ENCODE measurements at places on chromosomes 6 and 20.

GRCh38 chr6:41588111-41588510 is 41.9 kb downstream of the FOXP4 start:
- DNase-seq: no peak

- no peak for DNase-seq
These were observed 13.8 kb downstream of the RNF144B start for GRCh38 chr6:18400831-18401446.

DNA sequence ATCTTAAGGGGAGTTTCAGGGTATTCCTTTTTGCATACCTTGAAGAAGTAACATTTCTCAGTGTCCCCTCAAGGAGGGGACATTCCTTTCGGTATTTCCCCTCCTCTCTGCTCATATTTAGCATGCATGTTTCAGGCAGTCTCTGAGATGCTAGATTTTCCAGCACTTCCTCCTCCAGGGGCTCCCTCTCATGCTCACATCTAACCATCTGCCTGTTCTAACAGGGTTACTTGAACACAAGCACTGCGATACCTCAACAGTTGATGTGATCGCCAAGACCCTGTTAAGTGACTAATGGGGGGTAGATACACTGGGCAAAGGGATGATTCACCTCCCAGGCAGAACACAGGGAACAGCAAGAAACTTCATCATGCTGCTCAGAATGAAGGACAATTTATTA is 12.9 kb upstream of the MCM3 start:
- no peak for DNase-seq

DNA sequence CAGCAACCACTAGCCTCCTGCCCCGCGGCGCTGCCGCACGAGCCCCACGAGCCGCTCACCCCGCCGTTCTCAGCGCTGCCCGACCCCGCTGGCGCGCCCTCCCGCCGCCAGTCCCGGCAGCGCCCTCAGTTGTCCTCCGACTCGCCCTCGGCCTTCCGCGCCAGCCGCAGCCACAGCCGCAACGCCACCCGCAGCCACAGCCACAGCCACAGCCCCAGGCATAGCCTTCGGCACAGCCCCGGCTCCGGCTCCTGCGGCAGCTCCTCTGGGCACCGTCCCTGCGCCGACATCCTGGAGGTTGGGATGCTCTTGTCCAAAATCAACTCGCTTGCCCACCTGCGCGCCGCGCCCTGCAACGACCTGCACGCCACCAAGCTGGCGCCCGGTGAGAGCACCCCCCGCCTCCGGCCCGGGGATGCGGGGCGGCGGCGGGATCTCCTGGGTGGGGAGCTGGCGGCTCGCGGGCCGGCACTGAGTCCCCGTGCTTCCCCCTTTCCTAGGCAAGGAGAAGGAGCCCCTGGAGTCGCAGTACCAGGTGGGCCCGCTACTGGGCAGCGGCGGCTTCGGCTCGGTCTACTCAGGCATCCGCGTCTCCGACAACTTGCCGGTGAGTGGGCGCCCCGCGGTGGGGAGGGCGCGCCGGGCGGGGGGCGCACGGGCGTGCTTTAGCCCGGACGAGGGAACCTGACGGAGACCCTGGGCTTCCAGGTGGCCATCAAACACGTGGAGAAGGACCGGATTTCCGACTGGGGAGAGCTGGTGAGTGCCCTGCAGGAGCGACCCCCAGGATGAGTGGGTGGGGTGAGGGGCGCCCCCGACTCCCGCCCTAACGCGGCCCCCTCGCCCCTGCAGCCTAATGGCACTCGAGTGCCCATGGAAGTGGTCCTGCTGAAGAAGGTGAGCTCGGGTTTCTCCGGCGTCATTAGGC is 585 bp downstream of the PIM1 start:
- no peak for DNase-seq

GRCh38 chr6:108744996-108745395 is 103.2 kb upstream of the ARMC2 start:
- no peak for DNase-seq

DNA sequence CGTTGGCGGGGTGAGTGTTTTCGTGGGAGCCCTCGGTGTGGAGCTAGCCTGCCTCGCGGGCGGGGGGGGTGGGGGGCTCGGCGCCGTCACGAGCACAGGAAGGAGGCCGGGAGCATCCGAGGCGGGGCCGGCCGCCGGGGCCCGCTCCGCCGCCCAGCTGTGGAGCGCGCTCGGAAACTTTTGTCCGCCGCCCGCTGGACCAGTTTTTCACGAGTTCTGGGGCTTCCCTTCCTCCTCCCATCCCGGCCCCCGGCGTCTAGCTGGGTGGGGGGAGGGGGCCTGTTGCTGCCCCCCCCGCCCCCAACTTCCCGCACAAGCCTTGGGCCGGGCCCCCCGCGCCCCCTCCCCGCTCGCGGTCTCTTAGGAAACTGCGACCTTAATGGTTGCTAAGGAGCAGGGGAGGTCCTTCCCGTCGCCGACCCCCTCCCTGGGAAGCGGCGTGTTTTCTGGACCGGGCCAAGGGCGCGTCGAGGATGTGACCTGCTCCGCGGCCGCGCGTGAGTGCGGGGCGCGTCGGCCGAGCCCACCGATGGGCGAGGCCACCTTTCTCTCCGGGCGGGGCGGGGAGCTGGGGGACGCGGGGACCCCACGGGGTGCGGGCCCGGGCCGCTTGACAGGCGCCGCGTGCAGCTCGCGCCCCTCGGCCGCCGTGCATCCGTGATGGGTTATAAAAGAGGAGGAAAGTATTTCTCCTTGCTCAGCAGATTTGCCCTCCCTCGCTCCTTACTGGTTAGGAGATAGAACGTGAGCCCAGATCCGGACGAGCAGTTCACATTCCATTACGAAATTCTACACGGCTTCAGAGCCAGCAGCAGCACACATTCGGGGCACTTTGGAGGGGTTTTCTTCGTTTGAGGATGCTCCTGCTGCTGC is 1.4 kb downstream of the RREB1 start:
- peak; percentile 39 for DNase-seq

- no peak for DNase-seq
These were observed 109.8 kb downstream of the CHD6 start for GRCh38 chr20:41508335-41508734.

DNA sequence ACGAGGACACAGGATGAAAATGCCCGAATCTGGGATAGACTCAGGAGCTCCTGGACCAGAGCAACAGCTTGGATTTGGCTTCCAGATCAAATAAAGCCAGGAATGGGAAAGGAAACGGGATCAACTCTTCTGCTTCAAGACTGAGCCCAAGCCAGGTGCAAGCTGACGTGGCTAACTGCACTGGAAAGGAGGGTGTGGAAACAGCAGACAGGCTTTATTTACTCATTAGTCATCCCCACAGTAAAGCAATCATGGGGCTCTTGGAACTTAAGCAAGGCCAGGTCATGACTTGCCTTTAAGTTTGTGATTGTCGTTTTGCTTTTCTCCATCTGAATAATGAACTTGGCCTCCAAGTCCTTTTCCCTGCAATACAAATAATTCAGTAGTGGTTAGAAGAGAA is 45.2 kb downstream of the KIF16B start:
- DNase-seq: peak; percentile 38

- DNase-seq: no peak
These were observed 47.9 kb upstream of the IL17A start for GRCh38 chr6:52138284-52138683.

DNA sequence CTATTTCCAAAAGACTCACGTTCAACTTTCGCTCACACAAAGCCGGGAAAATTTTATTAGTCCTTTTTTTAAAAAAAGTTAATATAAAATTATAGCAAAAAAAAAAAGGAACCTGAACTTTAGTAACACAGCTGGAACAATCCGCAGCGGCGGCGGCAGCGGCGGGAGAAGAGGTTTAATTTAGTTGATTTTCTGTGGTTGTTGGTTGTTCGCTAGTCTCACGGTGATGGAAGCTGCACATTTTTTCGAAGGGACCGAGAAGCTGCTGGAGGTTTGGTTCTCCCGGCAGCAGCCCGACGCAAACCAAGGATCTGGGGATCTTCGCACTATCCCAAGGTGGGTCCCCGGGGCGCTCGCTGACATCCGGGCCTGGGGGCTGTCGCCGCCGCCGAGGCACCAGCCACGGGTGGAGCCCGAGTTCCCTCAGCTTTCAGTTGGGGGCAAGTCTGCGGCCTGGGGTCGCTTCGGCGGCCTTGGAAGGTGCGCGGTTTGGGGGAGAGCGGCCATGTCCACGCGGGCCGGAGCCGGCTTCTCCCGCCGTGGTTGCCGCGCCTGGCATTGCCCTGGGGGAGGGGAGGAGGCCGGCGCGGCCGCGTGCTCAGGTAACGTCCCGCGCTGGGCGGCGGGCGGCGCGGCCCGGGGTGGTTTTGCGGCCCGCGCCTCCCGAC is 429 bp downstream of the AMD1 start:
- DNase-seq: no peak

GRCh38 chr6:15661853-15662325 is 939 bp downstream of the DTNBP1 start:
- DNase-seq: no peak

DNA sequence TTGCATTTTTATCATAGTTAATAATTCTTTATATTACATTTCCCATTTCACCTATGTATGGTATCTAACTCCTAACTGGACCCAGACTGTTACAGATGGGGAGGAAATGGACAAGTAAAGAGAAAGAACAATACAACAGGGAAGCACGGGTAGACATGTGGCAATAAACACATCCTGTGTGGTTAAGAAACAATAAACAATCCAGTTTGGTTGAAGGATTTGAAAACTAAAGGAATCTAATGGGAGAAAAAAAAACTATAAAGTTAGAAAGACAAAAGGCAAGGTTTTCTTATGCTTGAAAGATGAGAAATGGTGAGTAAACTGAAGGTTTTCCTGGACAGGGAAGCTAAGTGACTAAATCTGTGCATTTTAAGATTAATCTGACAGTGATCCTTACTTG is 34.9 kb upstream of the ALDH8A1 start:
- no peak for DNase-seq

DNA sequence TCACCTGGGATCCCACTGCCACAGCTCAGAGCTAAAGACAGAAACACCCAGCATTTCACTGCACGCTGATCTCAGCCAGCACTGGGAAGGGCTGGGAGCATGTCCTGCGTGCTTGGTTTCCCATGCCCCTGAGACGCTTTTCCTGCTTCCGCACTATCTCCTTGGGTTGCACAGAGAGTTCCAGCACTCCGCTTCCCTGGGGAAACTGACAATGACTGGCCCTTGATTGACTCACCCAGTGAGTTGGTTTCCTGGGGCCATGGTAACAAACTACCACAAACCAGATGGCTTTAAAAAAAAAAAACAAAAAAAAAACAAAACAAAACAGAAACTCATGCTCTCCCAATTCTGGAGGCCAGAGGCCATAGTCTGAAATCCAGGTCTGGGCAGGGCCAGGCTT is 14.8 kb upstream of the MAS1L start:
- DNase-seq: no peak

- DNase-seq: no peak
These were observed 28.1 kb downstream of the LMBRD1 start for GRCh38 chr6:69768664-69769063.

DNA sequence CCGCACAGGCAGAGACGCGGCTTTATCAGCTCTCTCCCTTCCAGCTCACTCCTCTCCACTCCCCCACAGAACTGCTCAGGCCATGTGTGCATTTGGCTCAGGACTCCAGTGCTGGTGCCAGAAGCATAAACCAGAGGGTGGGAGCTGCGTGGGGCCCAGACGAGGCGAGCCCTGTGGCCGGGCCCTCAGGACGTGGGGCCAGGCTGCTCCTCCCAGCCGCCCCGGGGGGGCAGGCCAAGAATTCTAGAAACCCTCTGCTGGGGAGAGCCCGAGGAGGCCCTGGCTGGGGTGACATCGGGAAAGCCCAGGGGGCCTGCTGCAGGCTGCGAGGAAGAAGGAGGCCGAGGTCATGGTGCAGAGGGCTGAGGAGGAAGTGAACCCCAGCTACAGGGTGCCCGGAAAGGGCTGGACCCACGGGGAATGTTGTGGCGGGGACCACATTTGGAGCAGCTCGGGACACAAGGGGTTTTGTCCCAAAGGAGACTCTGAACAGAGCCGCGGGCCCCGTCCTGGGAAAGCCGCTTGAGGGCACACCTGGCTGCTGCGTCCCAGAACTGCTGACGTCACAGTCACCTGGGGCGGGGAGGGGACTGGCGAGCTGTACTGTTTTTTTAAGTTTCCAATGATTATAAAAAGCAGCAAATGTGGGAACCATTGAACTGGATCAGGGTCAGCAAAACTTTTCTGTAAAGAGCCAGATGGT is 107.1 kb downstream of the BANF2 start:
- DNase-seq: peak; percentile 33

DNA sequence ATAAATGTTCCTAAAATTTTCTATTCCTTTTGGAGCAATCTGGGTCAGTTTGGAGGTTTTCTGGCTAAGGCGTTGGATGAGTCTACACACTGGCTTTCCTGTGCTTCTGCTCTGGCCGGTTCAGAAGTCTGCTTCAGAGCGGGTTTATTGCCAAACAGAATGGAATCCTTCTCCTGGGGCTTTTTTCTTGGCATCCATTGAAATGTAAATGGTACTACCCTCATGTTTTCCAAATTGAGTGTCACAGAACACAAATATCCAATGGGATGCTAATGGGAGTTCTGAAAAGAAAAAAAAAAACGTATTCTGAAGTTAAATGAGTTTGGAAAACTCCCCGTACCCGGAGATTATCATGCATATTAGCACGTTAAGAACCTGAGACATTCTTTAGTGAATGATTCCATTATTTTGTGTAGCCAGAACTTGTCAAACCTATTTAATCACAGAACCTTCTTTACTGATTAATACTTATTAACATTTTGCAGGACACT is 930.3 kb downstream of the QKI start:
- no peak for DNase-seq

DNA sequence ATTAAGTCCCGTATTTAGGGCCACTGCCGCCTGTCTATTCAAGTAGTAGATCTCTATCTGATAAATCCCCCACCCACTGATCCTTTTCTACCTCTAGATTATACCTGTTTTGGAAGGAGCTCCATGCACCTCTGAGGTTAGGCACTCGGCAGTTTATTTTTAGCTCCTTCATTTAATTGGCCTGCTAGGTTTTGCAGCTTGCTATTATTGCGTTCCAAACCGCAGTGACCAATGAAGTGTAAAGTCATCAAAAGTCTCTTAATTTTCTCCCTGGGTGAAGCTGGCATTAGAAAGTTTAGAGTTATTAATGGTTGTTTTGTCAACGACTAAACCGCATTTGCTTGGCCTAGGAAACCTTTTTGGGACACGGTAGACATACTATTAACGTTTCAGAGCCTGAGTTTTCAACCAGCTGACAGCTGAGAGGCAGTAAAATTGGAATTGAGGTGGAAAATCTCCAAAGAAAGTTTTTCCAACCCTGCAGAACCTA is 60.0 kb downstream of the RFPL4B start:
- DNase-seq: no peak

DNA sequence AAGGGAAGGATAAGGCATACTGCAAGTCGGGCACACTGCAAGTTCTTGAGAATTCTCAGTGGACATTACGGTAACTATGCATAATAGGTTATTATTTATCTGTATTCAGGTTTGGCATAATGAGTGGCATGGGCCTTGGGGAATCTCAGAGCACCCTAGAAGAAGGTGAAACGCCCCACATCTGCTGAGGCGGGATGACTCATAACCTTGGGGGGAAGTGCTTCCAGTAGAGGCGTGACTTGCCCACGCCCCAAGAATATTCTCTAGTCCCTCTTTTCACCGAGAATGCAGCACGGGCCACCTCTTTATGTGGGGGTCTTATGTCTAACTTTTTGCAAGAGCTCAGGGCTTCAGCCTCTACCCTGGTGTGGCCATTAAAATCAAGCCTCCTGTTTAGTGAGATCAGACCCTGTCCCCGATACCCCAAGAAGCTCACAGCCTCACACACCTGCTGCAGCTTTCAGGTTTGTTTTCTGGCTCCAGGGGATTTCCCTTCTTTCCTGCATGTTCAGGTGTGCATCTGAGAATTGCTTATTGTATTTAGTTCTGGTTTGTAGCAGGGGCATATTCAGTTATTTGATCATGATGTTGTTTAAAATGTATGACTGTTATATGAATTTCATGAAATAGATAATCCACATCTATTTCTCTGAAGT is 19.1 kb downstream of the ZFP64 start:
- no peak for DNase-seq
